GM13977 (cell line): ENCODE measurements at places on chromosomes 4 and X.
A peak's percentile ranks its signal among the peaks of the same experiment; 100 is the strongest.

DNA sequence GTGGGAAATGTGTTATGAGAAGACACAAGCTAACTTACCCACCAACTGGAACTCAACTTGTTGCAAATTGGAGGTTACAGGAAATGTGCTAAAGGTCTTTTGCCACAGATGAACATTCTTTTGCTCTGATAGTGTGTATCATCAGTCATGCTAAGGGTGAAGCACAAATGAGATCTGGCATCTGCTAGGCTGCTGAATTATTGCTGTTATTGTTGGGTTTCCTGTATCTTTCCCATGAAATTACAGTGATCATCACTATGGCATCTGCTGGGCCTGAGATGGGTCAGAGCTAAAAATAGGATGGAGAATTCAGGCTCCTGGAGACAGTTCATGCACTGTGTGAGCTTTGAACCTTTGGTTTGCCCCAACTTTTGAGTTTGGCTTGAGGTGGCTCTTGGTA lies 124.5 kb downstream of the NPNT start:
- DNase-seq: no peak

GRCh38 chr4:54709400-54709799 lies 51.6 kb downstream of the KIT start:
- no peak for DNase-seq

DNA sequence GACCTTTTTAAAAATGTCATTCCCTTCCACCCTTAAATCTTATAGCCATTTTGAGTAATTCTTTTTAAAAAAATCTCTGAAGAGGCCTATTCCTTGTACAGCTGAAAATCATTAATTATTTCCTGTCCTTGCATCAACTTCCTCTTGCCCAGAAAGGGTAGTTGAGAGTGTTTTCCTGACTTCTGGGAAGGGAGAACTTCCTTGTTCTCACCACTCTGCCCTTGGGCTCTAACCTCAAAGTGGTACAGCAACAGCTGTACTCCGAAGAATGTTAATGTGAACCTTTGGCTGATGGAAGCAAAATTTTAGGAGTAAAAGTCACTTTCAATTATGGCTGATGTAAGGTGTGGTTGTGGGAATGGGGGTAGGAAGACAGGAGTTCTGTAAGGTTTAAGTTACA lies 15.1 kb upstream of the FABP2 start:
- no peak for DNase-seq

DNA sequence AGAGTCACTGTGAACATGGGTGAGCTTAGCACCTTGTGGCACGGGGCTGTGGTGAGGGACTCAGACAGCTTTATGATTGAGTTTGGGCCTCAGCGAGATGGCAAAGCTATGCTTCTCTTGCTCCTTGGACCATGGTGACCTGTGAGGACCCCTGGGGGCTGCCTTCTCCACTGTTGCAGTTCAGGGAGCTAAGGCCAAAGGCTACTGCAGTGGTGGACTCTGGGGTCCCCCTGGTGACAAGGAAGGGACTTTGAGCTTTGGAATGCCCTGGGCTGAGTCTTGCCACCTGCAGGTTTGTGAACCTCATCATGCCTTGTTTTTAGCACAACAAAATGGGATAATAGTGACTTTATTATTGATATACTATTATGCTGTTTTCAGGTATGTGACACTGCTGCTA lies 36.5 kb downstream of the TBL1X start:
- DNase-seq: no peak

GRCh38 chr4:80507077-80507476 lies 171.5 kb downstream of the CFAP299 start:
- no peak for DNase-seq

- DNase-seq: no peak
Measured at GRCh38 chr4:1988327-1988724, 20.4 kb downstream of the NELFA start.

DNA sequence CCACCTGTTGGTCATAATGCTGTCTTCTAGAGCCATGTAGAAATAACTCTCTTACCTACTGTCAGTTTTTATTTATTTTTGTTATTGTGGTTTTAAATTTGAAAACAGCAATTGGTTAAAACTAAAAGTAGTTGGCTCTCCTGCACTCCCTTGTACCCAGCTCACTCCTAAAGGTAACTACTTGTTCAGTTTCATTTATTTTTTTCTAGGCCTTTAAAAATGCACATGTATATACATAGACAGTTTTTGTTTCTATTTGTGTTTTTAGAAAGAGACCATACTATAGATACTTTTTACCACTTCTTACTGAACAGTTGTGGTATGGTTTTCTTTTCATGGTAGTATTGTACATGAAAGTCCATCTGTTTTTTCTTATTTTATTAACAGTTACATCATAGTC lies 16.8 kb downstream of the SMAD1 start:
- no peak for DNase-seq

- DNase-seq: no peak
Measured at GRCh38 chrX:122422547-122422946, 761.5 kb upstream of the GRIA3 start.

DNA sequence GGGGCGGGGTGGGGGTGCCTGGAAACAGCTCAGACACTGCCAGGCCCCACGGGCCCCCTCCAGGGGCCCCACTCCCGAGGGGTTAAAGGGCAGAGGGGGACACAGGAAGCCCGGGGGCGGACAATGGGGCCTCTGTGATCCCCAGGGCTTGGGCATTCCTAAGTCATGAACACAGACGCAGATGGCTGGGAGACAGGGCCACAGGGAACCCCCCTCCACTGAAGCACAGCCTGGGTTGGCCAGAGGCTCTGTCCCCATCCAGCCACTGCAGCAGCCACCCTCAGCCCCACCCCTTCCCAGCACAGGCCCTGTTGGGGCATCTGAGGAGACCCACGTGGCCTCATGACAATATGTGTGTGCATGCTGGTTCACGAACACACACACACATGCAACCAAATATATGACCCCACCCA lies 3.9 kb downstream of the L1CAM start:
- DNase-seq: no peak

DNA sequence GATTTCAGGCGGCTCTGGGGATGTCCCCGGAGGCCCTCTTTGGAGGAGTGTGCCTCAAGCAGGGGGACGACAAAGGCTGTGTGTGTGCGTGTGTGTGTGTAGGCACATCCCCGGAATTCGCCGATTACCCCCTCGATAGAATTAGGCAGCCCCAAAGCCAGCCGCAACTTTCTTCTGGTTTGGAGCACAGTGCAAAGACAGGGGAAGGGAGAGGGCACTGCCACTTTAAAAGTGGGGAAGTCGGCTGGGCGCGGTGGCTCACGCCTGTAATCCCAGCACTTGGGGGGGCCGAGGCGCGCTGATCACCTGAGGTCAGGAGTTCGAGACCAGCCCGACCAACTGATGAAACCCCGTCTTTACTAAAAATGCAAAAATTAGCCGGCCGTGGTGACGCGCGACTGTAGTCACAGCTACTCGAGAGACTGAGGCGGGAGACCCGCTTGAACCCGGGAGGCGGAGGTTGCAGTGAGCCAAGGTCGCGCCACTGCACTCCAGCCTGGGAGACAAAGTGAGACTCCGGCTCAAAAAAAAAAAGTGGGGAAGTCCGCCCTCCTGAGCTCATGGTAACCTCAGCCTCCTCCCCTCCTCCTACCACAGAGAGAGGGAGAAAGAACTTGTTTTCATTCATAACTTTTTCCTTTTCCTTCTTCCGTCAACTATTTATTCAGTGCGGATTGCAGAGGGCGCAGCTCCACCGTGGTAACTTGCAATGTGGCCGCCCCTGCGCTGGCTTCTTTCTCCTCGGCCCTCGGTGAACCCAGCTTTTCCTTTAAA lies 2.4 kb downstream of the SPRY1 start:
- DNase-seq: peak; percentile 60

GRCh38 chr4:125091-125771 lies 930 bp downstream of the ZNF718 start:
- DNase-seq: no peak
